ENCODE measurements at places on chromosomes 13 and 19. TPM values are rescaled to one million over a fixed set of nuclear protein-coding genes. Genes with fewer than 3 reads are reported as not detected.
A peak's percentile ranks its signal among the peaks of the same experiment; 100 is the strongest.

Gene DCT
- 0.54 TPM for total RNA-seq

GRCh38 chr13:79910875-79911540 is 429.9 kb downstream of the SPRY2 start:
- no peak for DNase-seq

DNA sequence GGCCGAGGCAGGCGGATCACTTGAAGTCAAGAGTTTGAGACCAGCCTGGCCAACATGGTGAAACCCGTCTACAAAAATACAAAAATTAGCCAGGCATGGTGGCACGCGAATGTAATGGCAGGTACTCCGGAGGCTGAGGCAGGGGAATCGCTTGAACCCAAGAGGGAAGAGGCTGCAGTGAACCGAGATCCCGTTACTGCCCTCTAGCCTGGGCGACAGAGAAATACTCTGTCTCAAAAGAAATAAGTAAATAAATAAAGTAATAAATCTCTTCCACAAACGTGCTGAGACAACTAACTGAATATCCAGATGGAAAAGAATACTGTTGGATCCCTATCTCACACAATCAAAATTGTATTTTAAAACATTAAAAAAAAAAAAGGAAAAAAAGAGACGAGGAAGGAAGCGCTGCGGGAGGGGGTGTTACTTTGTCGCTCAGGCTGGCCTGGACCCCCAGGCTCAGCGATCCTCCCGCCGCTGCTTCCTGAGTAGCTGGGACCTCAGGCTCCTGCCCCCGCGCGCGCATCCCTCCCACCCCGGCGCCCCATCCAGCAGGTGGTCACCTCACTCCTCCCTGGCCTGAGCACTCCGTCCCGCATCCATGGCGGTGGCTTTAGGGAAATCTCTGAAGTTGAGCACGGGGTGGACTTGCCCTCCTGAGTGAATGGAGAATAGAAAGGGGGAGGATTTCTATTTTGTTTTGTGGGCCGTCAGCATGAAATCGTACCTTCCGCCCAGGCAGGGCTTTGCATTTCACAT is 628 bp upstream of the ZNF813 start:
- DNase-seq, result no peak

- DNase-seq, result no peak
Measured at GRCh38 chr19:14544047-14544446, 14.7 kb downstream of the TECR start.

- no peak for DNase-seq
Measured at GRCh38 chr13:43935878-43936277, 56.2 kb downstream of the LACC1 start.

DNA sequence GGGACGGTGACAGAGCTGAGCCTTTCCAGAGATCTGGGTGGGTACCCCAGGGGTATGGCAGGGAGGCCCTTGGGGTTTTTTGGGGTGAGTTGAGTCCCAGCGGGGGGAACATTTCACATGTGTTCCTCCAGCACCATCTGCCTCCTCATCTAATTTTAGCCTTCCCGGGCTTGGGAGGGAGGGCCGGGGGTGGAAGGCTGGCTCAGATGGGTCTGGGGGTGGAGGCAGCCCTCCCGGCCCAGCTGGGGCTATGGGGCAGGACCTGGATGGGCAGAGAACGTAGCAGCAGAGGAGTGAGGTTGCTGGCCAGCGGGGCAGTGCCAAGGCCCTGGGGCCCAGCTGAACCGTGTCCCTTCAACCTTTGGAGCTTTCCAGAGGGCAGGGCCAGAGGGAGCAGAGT is 23.5 kb downstream of the ADGRL1 start:
- DNase-seq, result no peak

DNA sequence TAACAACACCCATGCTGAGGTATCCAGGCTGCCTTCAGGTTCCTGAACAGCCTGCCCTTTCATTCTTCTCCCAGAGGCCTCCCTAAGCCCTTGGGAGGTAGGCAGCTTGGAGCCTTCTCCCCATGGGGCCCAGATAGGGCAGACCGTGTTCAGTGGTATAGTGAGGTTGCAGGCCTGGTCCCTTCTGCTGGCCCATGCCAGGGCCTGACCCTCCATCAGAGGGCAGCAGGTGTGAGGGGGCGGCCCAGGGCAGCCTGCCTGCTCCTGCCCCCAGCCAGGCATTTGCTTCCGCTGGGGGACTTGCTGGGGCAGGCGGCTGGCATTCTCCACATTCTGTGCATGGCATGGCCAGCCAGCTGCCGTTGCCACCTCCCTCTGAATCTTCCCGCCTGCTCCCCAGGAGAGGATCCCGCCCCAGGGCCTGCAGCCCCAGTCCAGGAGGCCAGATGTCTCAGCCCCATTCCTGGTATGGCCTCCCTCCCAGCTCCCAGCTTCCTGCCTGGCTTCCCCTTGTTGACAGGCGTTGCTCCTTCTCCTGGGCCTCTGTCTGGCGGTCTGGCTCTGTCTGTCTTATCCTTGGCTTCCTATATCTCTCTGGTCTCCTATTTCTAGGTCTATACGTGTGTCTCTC is 8.9 kb downstream of the CIC start:
- no peak for DNase-seq

- DNase-seq, result peak; percentile 59
Measured at GRCh38 chr19:6233827-6234511, 45.8 kb downstream of the MLLT1 start.
